ENCODE measurements at places on chromosomes 3 and 15.
A peak's percentile ranks its signal among the peaks of the same experiment; 100 is the strongest.

DNA sequence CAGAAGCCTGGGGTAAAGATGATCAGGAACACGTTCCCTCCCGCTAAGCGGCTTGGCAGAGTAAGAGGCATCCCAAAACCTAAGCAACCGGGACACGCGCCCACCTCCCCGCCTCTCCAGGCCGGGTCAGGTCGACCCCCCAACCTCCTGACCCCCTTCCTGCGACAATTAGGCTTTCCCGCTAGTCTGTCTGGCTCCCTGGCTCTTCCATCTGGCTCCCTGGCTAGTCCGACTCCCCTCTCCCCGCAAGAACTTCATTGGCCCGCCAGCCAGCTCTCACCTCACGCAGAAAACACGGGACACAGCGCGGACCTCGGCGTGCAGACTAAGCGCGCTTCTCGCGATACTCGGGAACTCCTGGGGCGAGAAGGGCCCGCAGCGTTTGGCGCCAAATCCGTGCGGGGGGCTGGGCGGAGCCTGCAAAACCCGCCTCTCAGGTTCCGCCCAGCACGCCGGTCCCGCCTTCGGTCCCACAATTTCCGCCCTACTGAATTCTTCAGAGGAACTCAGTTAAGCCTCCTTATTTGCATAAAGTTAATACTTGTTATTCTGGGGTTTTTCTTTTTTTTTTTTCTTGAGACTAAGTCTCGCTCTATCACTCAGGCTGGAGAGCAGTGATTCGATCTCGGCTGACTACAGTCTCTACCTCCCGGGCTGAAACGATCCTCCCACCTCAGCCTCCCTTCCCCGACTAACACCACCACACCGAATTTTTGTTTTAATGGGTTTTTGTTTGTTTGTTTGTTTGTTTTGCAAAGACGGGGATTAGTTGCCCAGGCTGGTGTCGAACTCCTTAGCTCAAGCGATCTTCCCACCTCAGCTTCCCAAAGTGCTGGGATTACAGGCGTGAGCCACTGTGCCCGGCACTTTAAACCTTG, at the start of gene TIPIN:
TSS of gene TIPIN (minus strand) at position 327 of the 878 bp plus-strand sequence. CDS start 3,738 bp downstream, outside the sequence.
- DNase-seq, result peak; percentile 62

DNA sequence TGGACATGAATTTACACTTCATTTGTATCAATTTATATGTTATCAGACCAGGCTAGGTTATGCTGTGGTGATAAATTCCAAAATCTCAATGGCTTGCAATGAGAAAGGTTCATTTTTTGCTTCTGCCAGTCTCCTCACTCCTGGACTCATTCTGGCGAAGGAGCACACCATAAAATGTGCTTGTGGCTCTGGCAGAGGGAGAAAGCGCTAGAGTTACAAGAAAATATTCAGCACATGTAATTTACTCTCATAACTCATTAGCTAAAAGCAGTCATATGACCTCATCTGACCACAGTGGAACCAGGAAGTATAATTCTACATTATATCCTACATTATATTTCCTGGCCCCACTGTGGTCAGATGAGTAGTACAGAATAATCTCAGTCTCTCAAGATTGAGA, 193.8 kb downstream of the BCHE start:
- DNase-seq, result peak; percentile 50

DNA sequence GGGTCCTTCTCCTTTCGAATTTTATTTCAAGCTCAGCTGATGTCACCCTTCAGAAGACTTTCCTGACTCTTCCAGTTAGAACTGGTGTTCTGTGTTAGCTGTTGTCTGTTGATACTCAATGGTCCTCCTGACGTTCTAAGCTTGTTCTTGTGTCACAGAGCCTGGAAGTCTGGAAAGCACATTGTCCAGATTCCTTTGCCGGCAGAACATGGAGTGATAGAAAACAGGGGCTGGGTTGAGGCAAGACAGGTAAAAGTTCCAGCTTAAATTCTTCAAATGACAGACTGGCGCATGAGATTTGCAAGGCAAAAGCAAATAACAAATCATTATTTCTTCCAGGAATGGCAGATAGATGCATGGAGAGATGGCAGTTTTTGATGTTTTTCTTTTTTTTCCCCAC, 102.0 kb upstream of the CLSTN2 start:
- DNase-seq, result no peak

DNA sequence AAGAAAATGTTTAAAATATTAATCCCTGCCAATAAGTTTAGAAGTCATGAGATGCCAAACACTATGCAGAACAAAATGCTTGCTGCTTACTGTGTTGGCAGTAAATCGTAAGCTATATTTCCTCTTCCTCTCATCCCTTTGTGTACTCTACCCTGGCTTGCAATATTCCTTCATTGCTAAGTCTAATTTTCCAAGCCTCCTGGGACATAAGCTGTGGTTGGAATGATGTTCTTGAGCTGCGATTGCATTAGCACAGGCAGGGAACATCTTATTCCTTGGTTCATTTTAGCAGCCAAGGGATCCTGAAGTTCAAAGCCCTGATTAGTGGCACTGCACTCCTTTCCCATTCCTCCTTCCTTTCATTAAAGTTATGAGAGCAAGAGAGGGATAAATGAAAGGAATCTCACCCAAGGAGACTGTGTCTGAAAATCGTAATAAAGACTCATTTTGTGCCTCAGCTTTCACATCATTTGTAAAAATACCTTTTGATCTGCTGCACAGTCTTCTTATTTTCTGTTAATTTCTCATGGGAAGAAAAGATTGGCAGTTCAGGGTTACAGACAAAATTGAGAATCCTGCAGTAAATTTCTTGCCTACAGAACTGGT, 535.2 kb downstream of the OCA2 start:
- DNase-seq, result no peak

GRCh38 chr3:186519021-186519658, 25.0 kb downstream of the CRYGS start:
- DNase-seq, result no peak

- no peak for DNase-seq
These were observed 35.5 kb upstream of the PLCL2 start for GRCh38 chr3:16849229-16849628.

GRCh38 chr3:100650651-100651619, 41.5 kb downstream of the ADGRG7 start:
- peak; percentile 23 for DNase-seq

DNA sequence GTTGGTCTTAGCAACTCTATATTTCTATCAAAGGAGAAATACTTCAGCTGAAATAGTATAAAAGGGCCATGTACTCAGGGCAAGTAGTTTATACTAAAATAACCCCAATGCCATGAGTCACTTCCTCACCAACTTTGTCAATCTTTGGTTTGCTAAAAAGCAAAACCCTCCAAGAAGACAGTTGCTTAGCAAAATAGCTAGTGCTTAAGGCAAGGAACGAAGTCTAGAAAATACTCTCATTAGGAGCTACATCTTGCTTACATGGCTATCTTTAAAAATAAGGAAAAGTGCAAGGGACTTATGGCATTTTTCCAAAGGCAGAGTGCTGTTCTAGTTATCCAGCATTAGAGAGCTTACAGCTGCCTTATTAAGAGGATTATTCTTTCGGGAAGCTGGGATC, 28.4 kb downstream of the P3H2 start:
- no peak for DNase-seq

DNA sequence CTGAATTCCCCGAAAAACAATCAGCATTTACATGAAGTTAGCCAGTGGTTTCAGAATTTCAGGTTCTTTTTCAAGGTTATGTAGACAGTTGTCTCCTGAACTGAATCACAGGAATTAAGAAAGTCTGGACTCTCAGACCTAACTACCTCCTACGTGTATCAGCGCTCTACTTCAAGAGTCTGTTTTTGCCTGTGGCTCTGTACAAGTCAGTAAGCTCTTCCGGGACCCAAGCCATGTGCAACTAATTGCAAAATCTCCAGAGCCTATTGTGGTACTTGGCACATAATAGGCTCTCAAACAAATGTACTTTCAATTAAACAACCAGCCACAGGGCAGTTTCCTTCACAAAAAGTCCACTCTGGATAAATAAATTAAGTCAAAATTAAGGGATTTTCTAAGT, 414.2 kb downstream of the PDCD6IP start:
- DNase-seq, result no peak

DNA sequence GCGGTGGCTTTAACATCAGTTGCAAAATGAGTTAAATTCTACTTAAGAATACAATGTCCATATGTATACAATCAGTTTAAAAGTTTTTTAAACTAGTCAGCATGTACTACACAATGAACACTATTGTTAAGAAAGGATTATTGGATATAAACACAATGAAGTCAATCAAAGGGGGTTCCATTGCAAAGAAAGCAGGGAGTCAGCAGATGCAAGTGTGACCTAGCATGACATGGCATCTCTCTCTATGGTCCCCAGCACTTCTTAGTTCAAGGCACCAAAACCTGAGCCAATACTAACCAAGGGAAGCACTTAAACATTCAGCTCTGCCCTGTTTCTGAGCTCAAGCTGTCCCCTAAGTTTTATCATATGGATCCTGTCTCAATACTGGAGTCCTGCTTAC, 17.0 kb downstream of the KLHL6 start:
- no peak for DNase-seq

- peak; percentile 8 for DNase-seq
These were observed 60.4 kb downstream of the CRYGS start for GRCh38 chr3:186483611-186484340.

- no peak for DNase-seq
These were observed 2.5 kb downstream of the RSL24D1 start for GRCh38 chr15:55194256-55194655.

DNA sequence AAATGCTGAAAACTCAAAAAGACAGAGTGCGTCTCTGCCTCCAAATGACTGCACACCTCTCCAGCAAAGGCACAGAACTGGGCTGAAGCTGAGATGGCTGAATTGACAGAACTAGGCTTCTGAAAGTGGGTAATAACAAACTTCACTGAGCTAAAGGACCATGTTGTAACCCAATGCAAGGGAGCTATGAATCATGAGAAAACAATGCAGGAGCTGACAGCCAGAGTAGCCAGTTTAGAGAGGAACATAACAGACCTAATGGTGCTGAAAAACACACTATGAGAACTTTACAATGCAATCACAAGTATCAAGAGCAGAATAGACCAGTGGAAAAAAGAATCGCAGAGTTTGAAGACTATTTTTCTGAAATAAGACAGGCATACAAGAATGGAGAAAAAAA, 10.1 kb upstream of the AVEN start:
- DNase-seq, result peak; percentile 82

DNA sequence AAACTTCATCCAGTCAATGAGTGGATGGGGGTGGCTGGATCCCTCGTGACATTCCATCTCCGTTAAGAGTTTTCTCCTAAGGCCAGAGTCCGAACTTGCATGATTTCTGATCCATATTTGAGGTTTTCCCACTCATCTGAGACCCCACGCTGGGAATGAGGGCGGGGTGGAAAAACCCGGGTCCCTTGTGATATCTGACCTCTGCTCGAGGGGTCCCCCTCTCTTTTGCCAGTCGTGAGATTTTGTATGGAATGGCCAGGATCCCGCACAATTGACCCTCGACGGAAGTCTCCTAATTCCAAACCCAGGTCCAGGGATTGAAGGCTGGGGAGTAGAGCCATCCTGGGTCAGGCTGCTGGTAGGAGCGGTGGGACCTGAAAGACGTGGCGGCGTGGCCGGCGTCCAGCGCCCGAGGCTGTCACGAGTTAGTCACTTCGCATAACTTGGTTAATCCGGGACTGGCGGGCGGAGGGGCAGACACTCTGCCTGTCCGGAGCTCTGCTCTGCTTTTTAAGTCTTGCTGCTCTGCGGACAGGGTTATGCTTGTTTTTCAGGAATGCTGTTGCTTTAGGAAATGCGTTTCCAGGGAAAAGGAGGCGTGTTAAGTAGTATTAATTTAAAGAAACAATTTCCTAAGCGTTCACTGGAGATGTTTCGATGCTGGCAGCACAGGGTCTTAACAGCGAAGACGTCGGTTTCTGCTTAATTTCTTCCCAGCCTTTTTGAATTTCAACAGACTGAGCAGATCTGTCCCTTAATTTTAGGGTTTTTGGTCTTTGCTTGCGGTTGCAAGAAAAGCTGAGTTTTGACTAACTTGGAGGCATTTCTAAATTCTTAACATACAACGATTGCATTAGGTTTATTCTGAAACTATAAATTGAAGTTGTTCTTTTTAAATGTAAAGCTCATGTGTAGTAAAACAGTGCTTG, 69.7 kb upstream of the LRRFIP2 start:
- DNase-seq, result no peak

GRCh38 chr15:92413510-92413909, 19.8 kb downstream of the ST8SIA2 start:
- no peak for DNase-seq

DNA sequence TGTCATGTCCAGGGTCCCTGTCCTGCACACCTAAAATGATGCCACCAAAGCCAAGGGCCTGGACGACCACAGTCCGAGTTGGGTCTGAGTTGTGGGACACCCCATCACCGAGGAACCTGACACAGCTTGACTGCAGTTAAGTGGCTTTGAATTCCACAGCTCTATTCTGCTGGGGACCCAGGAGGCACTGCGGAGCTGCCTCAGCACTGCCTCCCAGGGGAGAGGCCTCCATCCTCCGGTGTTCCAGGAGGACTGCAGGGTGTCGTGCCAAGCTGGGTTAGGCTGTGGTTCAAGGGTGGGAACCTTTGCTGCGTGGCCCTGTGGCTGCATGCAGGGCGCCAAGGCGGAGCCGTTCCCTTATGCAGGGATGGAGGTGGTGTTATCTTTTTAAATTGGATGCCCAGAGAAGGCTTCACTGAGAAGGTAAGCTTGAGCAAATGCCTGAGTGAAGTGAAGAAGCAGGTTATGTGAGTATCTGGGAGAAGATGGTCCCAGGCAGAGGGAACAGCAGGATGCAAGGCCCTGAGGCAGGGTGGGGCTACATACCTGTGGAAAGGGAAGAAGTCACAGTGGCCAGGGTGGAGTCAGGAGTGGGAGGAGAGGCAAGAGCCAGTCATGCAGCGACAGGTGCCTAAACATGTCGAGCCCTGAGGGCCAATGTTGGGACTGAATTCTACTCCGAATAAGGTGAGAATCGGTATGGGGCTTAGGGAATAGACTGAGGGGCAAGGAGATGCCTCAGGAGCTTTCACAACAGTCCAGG, 144.8 kb downstream of the TPRA1 start:
- no peak for DNase-seq
